NCI-H1092 treated with DMSO at 0.1 percent for 48 hours (cell line): ENCODE measurements at places on chromosomes 3 and 15.

GRCh38 chr15:48096813-48097212 lies 24.0 kb upstream of the SLC24A5 start:
- no peak for DNase-seq

- no peak for DNase-seq
Observed at GRCh38 chr3:124097362-124098131, 105.6 kb upstream of the ROPN1 start.

- DNase-seq, result no peak
Observed at GRCh38 chr3:150133293-150133692, 162.6 kb upstream of the PFN2 start.

- DNase-seq, result no peak
Observed at GRCh38 chr3:38689346-38689745, 39.9 kb upstream of the SCN5A start.

DNA sequence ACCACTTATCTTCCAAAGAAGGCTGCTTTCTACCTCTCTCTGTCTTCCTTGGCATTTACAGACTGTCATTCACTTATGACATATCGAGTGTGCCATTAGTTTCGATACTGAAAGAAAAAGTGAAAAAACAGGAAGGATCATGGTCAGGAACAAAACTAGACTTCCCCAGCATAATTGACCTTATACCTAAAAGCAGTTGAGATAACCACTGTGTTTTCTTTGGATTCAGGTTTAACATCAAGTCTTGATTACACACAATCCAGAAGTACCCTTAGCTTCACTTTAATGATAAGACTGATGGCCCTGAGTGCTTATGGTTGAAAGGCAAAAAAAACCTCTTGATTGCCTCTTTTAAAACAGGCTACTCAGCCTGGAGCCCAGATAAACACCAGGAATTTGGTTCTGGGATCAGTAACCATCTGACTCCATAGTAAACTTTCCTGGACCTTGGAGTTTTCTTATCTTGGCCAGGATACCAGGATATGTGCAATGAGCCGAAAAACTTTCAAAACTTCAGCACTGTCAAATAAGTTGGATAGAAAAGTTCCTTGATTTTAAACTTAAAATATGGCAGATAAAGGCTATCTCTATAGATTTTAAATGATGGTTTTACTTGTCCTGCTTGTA lies 5.0 kb upstream of the UACA start:
- DNase-seq, result no peak

DNA sequence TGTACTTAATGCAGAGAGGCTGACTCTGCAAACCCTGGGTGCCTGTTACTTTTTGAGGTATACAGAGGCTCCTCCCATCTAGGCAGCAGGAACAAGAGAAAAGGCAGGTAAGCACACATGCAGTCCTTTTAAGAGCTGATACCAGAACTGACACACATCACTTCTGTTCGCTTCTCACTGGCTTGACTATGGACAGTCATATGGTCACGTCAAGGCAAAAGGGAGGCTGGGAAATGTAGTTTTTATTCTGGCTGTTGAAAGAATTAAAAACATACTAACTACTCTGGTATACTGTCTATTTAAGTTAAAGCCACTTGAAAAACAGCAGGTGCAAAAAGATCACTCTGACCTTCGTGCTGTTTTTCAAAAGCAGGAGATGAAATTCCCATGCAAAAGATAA lies 218.3 kb downstream of the CTNNB1 start:
- no peak for DNase-seq

- DNase-seq, result no peak
Observed at GRCh38 chr3:45143673-45144671, 2.2 kb downstream of the CDCP1 start.

DNA sequence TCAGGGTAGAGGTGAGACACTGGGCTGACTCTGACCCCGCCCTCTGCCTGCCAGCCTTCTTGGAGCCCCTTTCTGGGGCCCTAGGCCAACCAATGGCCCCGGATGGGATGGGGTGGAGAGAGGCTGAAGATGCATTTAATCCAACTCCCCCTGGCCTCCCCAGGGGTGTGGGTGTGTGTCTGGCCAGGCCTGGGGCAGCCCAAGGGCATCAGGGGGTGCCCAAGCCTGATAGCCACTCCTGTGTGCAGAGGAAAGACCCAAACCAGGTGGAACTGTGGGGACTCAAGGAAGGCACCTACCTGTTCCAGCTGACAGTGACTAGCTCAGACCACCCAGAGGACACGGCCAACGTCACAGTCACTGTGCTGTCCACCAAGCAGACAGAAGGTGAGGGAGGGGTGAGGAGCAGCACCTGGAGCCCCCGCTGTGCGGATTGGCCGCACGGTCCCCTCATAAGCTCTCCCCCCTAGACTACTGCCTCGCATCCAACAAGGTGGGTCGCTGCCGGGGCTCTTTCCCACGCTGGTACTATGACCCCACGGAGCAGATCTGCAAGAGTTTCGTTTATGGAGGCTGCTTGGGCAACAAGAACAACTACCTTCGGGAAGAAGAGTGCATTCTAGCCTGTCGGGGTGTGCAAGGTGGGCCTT lies 9.5 kb downstream of the SPINT1 start:
- no peak for DNase-seq

DNA sequence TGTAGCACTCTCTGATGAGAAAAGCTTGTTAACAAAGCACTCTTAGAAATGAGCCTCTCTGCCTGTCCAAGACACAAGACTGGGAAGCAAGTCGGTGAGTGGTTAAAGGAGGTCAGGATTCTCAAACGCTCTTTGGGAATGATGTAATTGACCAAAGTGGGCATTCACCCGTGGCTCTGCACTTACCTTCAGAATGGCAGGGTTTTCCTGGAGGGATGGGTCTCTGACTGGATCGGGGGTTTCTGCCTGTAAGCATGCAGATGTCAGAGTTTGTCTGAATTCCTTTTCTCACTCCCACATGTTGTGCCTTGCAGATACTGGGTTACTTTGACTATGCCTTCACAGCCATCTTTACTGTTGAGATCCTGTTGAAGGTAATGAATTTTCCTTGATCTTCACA lies 106.3 kb downstream of the CHDH start:
- DNase-seq, result no peak

DNA sequence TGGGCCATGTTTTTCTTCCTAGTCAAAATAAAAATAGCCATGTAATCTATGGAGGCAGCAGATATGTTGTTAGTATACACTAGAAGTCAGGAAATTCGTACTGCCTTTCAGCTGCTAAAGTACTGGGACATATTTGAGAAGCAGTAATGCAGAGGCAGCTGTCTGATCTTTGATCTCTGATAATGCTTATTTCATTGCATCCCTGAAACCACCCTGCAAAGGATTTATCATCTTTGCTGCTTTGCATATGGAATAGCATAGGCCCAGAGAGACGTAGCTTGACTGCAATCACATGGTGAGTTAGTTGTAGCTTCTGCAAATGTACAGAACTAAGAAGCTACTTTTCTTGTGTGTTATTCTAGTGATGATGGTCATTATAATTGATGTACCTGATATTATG lies 52.4 kb downstream of the RBM6 start:
- no peak for DNase-seq

GRCh38 chr3:106033654-106034053 lies 164.8 kb upstream of the CBLB start:
- no peak for DNase-seq

- peak; percentile 95 for DNase-seq
Observed at GRCh38 chr15:41891946-41892345, 1.9 kb downstream of the SPTBN5 start.

DNA sequence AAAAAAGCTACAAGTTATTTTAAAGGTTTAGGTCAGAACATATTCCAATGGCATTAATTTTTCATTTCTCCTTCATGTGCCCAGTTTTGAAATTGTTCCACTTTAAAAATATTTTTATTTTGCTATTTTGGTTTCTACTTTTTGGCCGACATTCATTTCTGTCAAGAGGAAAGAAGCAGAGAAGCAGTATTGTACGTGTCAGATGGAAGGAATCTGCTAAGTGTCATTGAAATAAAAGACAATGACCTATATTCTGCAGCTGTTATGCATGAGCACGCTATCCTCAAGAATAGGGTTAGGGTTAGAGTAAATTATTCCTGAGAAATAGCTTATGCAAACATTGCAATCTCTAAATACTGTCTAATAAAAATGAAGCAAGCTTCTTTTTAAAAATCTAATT lies 941.7 kb downstream of the TUSC7 start:
- no peak for DNase-seq

DNA sequence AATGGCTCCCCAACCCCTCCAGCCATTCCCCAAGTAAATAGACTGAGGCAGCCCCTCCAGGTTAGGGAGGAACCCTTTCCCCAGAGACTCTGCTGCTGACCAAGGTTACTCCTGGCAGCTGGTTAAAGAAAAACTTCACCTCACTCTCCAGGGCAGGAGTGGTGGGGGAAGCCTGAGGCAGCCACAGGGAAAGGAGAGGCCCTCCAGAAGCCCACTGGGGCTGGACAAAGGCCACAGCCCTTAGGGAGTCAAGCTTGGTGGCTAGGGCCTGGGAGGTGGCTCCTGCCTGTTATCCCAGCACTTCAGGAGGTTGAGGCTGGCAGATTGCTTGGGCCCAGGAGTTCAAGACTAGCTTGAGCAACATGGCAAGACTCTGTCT lies 923 bp downstream of the ACY1 start:
- DNase-seq, result no peak

DNA sequence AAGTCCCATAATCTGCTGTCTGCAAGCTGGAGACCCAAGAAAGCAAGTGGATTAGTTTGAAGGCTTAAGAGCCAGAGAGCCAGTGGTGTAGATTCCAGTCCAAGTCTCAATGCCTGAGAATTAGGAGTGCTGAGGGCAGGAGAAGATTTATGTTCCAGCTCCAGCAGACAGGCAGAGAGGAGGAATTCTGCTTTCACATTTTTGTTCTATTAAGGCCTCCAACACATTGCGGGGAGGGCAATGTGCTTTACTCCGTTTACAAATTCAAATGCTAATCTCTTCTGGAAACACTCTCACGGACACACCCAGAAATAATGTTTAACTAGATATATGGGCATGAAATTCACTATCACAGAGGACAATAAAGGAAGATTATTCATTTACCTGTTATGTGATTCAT lies 54.0 kb downstream of the DPH6 start:
- no peak for DNase-seq

DNA sequence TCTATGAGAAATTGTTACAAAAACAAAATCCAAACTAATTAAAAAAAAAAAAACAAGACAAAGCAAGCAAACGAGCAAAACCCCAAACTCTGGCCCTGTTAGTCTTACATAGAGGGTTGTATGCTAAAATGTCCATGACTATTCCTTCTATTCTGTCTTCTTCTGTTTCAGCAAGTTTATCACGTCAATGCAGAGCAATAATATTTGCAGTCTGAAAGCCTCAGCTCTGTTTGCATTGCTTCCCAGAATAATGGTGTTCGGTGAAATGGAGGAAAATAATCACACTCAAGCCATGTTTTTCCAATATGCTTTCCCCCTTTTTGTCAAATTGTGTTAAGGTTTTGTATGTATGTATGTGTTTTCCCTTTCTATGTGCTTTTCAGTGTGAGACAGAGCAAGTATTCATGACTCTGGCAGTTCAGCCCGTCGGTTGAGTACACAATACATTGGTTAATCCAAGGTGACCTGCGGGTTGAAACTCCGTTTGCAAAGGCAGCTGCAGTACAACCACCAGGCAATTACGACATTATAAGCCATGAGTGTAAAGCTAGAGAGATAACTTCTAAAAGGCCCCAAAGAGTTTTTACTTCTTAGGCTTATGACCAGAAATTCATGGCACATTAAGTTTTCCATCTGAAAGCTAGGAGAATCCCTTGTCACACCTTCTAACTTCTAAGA lies 34.9 kb upstream of the MAGI1 start:
- DNase-seq, result no peak

GRCh38 chr3:29026959-29027358 lies 253.9 kb upstream of the RBMS3 start:
- DNase-seq, result no peak

GRCh38 chr3:156811089-156811862 lies 14.9 kb upstream of the LEKR1 start:
- no peak for DNase-seq

DNA sequence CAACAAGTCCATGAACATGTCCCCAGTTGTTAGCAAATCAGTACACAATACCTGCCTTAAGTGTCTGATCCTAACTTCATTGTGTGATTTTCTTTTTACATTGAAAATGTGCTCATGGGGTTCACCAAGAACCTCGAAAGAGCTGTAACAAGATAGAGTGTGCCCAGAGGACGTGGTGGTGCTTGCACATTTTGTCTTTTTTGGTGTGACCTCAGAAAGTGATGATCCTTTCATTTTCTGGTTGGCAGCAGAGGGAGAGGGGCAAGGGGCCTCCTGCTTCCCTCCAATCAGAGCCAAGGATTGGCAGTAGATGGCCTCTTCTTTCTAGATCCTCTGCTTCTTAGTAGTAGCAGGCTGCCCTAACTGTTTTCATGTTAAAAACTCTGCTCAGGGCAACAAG lies 176.4 kb downstream of the OPA1 start:
- DNase-seq, result no peak

DNA sequence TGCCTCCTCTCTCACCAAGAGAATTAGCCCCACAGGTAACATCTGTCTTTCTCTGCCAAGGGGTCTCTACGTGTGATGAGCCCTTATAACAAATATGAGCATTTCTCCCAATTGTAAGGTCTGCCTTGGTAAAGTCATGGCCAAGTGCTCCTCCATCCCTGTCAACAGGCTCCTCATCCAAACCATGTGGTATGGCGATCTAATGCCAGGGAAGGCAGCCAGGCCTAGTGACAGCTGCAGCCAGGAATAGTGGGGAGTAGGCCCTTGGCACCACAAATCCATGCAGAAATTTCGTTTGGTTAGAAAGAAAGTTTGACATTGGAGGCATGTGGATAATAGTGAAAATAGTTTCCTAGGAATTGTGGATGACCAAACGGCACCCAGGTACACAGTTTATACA lies 4.7 kb upstream of the LRTM1 start:
- DNase-seq, result no peak

DNA sequence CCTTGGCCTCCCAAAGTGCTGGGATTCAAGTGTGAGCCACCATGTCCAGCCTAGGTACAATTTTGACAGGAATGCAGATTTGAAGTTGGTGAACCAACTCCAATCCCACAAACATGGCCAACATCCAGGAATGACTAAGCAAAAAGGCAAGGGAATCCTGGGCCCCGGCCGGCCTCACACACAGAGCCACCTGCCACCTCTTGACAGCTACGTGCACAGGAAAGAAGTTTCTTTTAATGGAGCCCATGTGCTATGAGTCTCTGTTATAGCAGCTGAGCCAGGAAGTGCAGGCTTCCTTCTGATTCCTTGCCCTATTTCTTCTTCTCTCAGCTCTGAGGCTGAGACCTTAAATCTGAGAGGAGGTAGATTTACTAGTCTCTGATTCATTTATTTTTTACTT lies 8.8 kb downstream of the TMEM40 start:
- no peak for DNase-seq

DNA sequence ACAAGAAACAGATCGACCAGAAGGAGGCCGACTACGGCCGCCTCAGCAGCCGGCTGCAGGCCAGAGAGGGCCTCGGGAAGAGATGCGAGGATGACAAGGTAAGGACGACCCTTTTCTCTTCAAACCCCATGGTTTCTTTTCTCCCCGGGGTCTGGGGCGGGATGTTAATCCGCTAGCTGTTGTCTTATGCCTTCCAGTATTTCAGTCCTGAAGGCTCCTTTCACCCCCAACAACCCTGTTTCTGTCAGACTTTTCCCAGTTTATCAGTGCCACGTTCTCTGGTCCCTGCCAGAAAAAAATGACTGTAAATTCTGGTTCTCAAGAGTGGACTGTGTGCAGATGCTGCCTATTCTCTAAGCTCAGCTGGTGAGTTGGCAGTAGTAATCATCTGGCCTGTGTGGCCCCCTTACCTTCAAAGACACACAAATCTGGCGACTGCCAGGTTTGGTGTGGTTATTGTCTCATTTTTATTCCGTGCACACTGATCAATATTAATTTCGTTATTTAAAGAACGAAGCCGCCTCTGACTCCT lies 806 bp downstream of the GOLM2 start:
- DNase-seq, result peak; percentile 30

- DNase-seq, result no peak
Observed at GRCh38 chr3:152331018-152331541, 62.4 kb downstream of the MBNL1 start.
